Naive thymus-derived CD4-positive, alpha-beta T cell (primary cell): ENCODE measurements at places on chromosomes 12 and 14. TPM values are rescaled to one million over a fixed set of nuclear protein-coding genes. Genes with fewer than 3 reads are reported as not detected.

GRCh38 chr12:7114008-7114407, 5.0 kb upstream of the C1RL start:
- H3K27me3 ChIP-seq: no peaks in the 10 kb centered on the region
- no peak overlapping the region for H3K4me3 ChIP-seq
- DNase-seq: no peak
- H3K27ac ChIP-seq: no peak overlapping the region

DNA sequence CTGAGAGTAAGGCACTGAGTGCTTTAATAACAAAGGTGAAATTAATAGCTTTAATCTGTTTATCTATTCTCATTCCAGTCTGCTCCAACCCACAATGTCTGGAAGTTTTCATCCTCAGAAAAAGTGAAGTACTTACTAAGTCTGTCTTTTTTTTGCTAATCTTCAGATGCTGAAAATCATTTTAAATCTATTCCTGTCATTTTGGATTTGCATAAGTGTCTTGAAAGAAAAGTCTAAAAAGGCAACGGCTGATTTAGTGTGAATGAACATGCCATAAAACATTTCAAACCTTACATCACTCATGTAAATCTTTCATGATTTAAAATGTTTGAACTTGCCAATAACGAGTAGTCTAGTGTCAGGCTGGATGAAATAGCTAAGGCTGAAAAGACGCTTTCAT, 685.6 kb downstream of the RPS29 start:
- no peaks in the 10 kb centered on the region for H3K27me3 ChIP-seq
- no peak for DNase-seq
- H3K27ac ChIP-seq: no peak overlapping the region
- H3K4me1 ChIP-seq: no peaks in the 10 kb centered on the region
- H3K4me3 ChIP-seq: no peak overlapping the region

DNA sequence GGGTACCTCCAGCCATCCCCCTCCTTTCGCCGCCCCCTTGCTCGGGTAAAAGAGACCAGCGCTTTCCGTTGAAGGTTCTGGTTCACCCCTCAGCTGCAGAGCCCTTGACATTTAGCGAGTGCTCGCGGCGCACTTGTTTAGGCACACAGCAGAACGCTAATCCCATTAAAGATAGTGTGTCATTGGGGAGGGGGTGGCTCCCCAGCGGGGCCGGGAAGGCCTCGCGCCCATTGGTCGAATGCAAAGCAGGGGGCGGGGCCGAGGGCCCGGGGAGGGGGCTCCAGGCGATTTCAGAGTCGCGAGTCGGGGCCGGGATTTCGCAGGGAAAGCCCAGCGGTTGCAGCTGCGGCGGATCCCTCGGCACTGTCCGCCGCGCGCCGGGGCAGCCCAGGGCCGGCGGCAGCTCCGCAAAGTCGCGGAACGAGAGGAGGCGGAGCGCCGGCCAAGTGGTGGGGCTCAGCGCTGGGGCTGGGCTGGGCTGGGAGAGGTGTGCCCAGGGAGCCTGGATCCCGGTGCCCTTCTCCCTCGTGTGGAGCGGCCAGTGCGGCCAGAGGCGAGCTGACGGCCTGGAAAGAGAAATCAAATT, 122.9 kb downstream of the TSPAN9 start:
- no peaks in the 10 kb centered on the region for H3K36me3 ChIP-seq
- H3K27ac ChIP-seq: no peak overlapping the region
- DNase-seq: no peak
- H3K4me3 ChIP-seq: no peak overlapping the region
- no peaks in the 10 kb centered on the region for H3K4me1 ChIP-seq

DNA sequence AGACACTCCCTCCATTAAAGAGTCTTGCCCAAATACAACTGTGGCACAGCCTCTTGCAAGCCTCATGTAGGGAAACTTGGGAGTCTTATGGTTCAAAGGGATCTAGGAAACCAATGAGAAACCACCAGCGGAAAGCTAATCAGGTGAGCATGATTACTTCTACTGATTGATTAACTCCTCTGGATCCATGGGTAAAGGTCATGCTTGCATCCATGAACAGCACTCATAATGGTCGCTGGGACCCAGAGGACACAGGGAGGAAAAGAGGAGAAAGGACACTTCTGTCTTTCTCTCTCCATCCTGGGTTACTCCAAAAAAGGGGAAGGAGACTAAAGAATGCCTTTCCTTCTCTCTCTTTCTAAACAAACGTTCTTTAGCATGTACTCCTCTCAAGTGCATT, 1397.2 kb downstream of the LRFN5 start:
- no peak for DNase-seq
- H3K27ac ChIP-seq: no peak overlapping the region
- no peak overlapping the region for H3K4me3 ChIP-seq

DNA sequence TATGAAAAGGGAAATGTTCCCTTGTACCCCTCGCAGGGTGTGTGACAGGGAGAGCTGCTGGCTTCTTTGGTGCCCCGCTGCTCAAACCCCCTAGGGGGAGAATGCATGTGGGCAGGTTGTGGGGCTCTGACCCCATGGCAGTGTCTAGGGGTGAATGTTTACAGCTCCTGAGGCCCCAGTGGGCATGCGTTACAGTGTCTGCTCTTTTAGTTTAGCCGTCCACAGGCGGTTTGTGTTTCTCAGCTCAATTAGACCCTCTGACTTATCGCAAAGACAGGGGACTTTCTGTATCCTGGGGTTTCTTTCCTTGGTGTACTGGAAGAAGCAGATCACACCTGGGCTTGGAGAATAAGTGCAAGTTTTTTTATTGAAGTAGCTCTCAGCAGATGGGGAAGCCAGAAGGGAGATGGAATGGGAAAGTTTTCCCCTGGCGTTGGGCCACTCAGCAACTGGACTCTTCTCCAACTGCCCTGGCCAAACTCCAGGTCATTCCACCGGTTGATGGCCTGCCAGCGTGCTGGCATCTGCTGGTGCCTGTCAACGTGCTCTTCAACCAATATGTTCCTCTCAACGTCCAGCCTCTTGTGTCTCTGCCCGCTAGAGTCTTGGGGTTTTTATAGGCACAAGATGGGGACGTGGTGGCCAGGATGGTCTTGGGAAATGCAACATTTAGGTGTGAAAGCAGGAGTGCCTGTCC, 720.9 kb downstream of the FSCB start:
- no peaks in the 10 kb centered on the region for H3K36me3 ChIP-seq
- no peaks in the 10 kb centered on the region for H3K4me1 ChIP-seq
- no peak for DNase-seq
- H3K27me3 ChIP-seq: no peaks in the 10 kb centered on the region
- H3K4me3 ChIP-seq: no peak overlapping the region
- H3K27ac ChIP-seq: no peak overlapping the region

- H3K27me3 ChIP-seq: no peaks in the 10 kb centered on the region
- no peaks in the 10 kb centered on the region for H3K36me3 ChIP-seq
- H3K4me3 ChIP-seq: no peak overlapping the region
- peaks cover 18% of the 10 kb centered on the region for H3K4me1 ChIP-seq
- peak; percentile 85 for DNase-seq
- peak overlapping the region; percentile 68 for H3K27ac ChIP-seq
These were observed 36.6 kb downstream of the KRT80 start for GRCh38 chr12:52155048-52155868.

DNA sequence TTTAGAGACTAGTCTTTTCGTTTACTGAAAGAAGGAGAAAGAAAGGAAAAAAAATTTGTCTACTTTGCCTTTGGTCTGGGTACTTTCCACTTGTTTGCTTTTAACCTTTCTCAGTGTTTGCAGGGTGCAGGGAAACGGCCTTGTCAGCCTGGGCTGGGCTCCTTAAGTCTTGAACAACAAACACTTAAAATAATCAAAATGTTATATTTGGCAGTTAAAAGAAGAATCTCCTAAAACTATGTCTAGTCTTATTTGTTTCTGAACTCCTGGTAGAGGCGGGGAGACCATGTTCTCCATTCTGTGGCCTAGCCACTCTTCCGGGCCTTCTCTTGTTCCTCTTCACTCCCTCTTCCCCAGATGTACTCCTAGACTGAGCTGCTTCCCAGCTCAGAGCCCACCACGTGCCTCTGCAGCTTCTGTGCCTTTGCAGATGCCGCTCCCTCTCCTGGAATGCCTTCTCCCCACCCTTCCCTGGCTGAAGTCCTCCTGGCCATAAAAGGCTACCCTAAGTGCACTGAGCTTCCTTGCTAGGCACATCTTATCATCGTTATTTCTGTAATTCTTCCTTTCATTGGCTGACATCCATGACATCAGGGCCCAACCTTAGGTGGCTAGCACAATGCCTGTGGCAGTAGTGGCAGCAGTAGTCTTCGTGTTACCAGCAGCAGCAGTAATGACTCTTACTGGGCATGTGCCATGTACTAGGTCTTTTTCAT, 432.9 kb downstream of the ZFP36L1 start:
- no peak for DNase-seq
- no peaks in the 10 kb centered on the region for H3K36me3 ChIP-seq
- no peaks in the 10 kb centered on the region for H3K27me3 ChIP-seq

GRCh38 chr12:4148418-4149056, 125.0 kb upstream of the CCND2 start:
- no peak for DNase-seq
- peaks cover 41% of the 10 kb centered on the region for H3K4me1 ChIP-seq

GRCh38 chr12:573232-573631, 90.0 kb downstream of the NINJ2 start:
- DNase-seq: no peak
- no peaks in the 10 kb centered on the region for H3K36me3 ChIP-seq
- H3K27me3 ChIP-seq: no peaks in the 10 kb centered on the region
- H3K4me3 ChIP-seq: no peak overlapping the region
- no peak overlapping the region for H3K27ac ChIP-seq
- H3K4me1 ChIP-seq: peaks cover 19% of the 10 kb centered on the region

- no peaks in the 10 kb centered on the region for H3K36me3 ChIP-seq
- H3K27ac ChIP-seq: no peak overlapping the region
- no peaks in the 10 kb centered on the region for H3K4me1 ChIP-seq
- H3K4me3 ChIP-seq: no peak overlapping the region
These were observed 159.4 kb downstream of the TSPAN9 start for GRCh38 chr12:3236345-3237187.

- no peaks in the 10 kb centered on the region for H3K27me3 ChIP-seq
- no peak for DNase-seq
- H3K4me1 ChIP-seq: peaks cover 5% of the 10 kb centered on the region
- no peak overlapping the region for H3K27ac ChIP-seq
- H3K36me3 ChIP-seq: peaks cover 80% of the 10 kb centered on the region
These were observed 6.0 kb downstream of the ALKBH2 start for GRCh38 chr12:109087250-109087649.

GRCh38 chr12:6360080-6360571, 15.2 kb downstream of the SCNN1A start:
- no peaks in the 10 kb centered on the region for H3K4me1 ChIP-seq
- peaks cover 5% of the 10 kb centered on the region for H3K36me3 ChIP-seq
- H3K4me3 ChIP-seq: no peak overlapping the region
- no peak overlapping the region for H3K27ac ChIP-seq

DNA sequence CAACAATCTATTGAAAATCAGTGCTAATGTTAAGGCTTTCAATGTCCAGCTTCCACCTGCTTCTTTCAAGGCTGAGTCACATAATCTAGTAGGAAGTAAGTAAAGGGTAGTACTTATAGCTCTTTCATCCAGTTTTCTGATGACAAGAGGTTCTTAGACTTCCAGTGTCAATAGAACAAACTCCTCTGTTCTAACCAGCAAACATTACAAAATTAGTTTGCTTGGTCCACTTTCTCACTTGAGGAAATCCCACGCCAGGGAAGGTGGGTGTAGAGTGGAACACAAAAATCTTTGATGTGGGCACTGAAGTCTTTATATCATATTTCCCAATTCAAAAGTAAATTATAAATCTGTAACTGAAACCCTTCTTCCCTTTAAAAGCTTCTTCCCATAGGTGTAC, 2.6 kb downstream of the NPC2 start:
- no peaks in the 10 kb centered on the region for H3K36me3 ChIP-seq
- peaks cover 12% of the 10 kb centered on the region for H3K4me1 ChIP-seq
- no peaks in the 10 kb centered on the region for H3K27me3 ChIP-seq
- DNase-seq: no peak
- no peak overlapping the region for H3K4me3 ChIP-seq

DNA sequence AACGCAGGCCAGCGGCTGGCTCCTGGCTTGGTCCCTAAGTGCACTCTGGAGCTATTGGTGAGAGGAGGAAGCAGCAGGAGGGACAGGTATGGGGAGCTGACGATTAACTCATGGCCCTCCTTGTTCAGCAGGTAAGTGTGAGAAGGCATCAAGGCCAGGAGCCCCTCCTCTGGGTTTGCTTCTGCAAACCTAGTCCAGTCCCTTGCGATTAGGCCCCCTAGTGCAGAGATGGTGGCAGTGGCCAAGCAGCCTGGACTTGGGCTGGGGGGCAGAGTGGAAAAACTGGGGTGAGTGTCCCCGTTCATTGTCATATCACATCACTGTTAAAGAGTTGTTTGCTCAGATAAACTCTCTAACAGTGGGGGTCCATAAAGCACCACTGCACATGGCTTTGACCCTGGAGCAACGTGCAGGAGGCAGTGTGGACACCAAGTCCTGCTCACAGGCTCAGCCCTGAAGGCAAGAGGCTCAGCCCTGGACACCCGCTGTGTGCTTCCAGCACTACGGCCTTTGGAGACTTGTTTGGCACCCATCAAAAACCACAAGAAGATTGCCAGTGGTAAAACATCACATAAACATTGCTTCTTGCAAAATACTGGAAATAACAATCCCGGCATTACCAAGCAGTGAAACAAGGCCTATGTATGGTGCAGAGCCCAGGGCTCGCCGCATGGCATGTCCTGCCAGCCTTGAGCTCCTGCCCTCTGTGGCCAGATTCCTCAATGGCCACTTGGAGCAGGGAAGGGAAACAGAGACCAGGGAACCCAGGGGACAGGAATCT, 184.3 kb upstream of the RTL1 start:
- H3K27ac ChIP-seq: no peak overlapping the region
- H3K27me3 ChIP-seq: no peaks in the 10 kb centered on the region
- H3K4me3 ChIP-seq: no peak overlapping the region
- H3K36me3 ChIP-seq: no peaks in the 10 kb centered on the region

DNA sequence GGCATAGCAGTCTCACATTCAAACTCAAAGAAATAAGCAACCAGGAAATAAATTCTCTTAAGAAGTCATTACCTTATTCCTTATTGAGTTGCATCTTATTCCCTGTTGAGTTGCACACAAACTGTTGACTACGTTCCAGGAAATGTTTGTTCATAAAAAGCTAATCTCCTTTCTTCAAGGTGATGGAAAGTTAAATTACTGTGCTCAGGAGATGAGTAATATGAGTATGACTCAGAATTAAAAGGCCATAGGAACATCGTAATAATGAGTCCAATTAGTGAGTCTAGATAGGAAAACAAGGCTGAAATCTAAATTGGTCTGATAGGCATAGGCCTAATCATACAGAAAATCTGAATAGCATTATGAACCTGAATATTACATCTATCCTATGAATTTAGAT, 203.1 kb downstream of the SLC2A13 start:
- no peak overlapping the region for H3K4me3 ChIP-seq
- no peaks in the 10 kb centered on the region for H3K27me3 ChIP-seq
- H3K27ac ChIP-seq: no peak overlapping the region
- H3K36me3 ChIP-seq: no peaks in the 10 kb centered on the region
- no peak for DNase-seq
- H3K4me1 ChIP-seq: no peaks in the 10 kb centered on the region

TDRD9 gene
- total RNA-seq: 0.16 TPM

ZFYVE1 gene
- 15.3 TPM for total RNA-seq

AKAP3 gene
- total RNA-seq: 2.5 TPM

HOTAIR gene
- total RNA-seq: not detected

CCDC196 gene
- total RNA-seq: not detected

TMEM63C gene
- 4.9 TPM for total RNA-seq

ASB2 gene
- total RNA-seq: 2.6 TPM

HSPB8 gene
- not detected for total RNA-seq

IGF1 gene
- 1.5 TPM for total RNA-seq

RHOJ gene
- total RNA-seq: not detected
